ENCODE measurements at places on chromosomes 6 and 20. TPM values are rescaled to one million over a fixed set of nuclear protein-coding genes. Genes with fewer than 3 reads are reported as not detected.

The FUT9 gene
- not detected for total RNA-seq

The ULBP2 gene
- total RNA-seq: 4.2 TPM

The NHLRC1 gene
- 2.2 TPM for total RNA-seq

The LY6G5C gene
- total RNA-seq: 0.77 TPM

Measured in A549 treated with RU486 at 1 μM for 4 hours (cell line).